NT2/D1 (cell line): ENCODE measurements at places on chromosomes 11 and 22.
A peak's percentile ranks its signal among the peaks of the same experiment; 100 is the strongest.

DNA sequence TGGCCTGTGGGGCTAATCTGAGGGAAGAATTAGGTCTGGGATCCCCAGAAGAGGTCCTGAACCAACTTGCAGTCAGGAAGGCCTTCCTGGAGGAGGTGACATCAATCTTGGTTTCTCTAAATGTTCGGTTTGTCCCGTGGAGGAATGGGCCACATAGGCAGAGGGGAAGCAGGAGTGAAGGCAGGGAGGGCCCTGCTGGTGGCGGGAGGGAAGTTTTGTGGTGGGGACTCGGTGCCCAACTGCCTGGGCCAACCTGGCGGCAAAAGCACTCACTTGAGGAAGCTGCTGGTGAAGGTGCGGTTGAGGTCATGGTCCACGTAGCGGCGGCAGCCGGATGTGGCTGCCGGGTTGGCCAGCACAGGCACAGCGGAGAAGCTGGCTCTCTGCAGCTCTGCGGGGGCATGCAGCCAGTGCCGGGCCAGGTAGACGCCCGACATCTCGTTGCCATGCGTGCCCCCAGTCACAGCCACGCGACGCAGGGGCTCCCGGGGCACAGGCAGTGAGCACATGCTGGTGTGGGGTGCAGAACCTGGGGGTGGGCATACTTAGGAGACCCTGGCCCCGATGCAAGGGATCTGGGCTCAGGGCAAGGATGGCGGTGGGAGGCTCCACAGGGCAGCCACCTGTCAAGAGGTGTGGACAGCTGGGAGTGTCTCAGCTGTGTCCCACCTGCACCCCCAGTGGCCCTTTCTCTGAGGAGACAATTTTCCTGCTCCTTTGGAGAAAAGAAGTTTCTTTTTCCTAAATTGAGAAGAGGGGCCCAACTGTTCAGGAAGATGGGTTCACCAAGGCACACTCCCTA, 3.8 kb downstream of the ACY3 start:
- DNase-seq = no peak

DNA sequence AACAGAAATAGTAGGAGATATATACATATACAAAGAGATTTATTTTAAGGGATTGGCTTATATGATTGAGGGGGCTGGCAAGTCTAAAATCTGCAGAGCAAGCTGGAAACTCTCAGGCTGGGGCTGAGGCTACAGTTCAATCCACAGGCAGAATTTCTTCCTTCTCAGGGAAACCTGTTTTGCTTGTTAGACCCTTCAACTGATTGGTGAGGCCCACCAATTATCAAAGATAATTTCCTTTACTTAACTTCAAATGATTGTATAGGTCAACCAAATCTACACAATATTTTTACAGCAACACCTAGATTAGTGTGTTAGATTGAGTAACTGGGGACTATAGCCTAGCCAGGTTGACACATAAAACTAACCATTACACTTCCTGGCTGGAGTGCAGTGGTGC, 4.7 kb upstream of the PLEKHB1 start:
- no peak for DNase-seq

GRCh38 chr11:97972731-97973130, 1048.0 kb upstream of the CNTN5 start:
- DNase-seq = no peak

GRCh38 chr11:45665206-45665932, at the start of gene CHST1:
Gene CHST1, minus strand, starts transcription at chr11:45665622. Its CDS starts 14,699 bp downstream, at chr11:45650923.
- no peak for DNase-seq

DNA sequence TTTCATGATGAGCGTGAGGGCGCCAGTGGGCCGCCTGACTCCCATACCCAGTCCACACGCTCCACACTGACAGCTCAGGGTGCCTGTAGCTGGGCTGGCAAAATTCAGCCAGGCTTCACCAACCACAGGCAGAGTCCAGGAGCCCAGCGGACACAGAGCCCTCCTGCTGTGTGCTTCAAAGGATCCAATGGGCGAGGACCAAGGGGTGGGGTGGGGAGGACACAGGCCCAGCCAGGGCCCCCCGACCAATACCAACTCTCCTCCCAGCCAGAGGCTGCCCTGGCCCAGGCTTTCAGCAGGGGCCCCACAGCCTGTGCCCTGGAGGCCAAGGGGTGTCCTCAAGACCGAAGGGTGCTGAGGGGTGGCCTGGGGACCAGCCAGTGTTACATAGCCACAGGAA, 336.1 kb downstream of the CTTN start:
- no peak for DNase-seq

- DNase-seq = no peak
Measured at GRCh38 chr11:119093942-119094815, 7.5 kb downstream of the DPAGT1 start.

GRCh38 chr11:118705111-118705741, 25.8 kb upstream of the TREH start:
- no peak for DNase-seq

GRCh38 chr11:128726458-128727139, 32.7 kb downstream of the FLI1 start:
- DNase-seq = no peak

DNA sequence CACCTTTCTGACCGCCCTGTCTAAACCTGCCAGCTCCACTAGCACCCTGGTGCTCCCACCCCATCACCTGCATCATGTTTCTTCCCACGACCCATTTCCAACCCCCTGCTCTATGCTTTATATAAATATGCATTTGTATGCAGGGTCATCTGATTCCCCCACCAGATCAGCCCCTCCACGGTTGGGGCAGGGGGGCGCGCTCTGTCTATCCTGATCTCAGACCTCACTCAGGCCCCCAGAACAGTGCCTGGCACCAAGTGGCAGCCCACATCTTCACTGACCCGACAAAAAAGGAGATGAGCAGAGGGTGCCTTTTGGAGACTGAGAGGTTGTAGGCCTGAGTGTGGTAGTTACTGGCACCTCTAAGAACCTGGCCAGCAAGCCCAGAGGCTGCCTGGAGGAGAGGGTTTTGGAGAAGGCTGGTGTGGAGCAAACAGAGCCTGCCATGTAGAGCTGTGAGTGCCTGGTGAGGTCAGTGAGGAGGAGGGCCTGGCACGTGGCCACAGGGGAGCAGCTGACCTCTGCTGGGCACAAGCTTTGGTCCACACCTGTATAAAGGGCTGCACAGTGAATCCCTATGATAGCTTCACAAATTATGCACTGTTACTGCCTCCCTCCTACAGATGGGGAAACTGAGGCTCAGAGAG, 86.3 kb upstream of the RTL6 start:
- DNase-seq = no peak

- peak; percentile 44 for DNase-seq
Measured at GRCh38 chr22:35102663-35103062, 36.7 kb downstream of the ISX start.
